ENCODE measurements at places on chromosomes 2 and 18.

- no peak for DNase-seq
These were observed 174.9 kb downstream of the SOX11 start for GRCh38 chr2:5867056-5867455.

- no peak for DNase-seq
These were observed 997.9 kb upstream of the CELF4 start for GRCh38 chr18:38563396-38563980.

GRCh38 chr2:235494716-235495372, 1.0 kb downstream of the AGAP1 start:
- DNase-seq: no peak

- DNase-seq: no peak
These were observed 42.3 kb downstream of the BOLA3 start for GRCh38 chr2:74105413-74105812.

GRCh38 chr2:11305958-11306357, 38.5 kb downstream of the ROCK2 start:
- peak; percentile 69 for DNase-seq

DNA sequence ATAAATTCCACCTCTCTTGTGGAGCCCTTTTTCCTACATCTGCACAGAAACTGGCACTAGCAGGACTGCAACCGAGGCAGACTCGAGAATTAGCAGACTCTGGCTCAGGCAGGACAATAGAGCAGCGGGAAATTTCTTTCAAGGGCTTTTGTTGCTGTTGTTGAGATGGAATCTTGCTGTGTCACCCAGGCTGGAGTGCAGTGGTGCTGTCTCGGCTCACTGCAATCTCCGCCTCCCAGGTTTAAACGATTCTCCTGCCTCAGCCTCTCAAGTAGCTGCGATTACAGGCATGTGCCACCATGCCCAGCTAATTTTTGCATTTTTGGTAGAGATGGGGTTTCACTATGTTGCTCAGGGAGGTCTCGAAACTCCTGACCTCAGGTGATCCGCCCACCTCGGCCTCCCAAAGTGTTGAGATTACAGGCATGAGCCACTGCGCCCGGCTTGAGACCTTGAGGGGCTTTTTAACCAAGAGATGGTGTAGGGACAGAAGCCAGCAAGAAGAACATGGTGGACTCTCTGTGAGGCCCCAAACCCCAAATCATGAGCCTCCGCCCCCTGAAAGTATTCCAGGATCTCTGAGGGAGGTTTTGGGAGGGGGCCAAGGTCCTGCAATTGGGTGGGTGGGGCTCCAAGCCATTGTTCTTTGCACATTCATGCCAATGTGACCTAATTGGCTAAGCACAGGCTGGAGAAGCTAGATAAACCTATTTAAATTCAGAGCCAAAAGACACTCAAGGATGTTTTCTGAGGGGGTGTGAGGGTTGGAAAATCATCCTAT, 68.4 kb upstream of the MSH2 start:
- DNase-seq: no peak

GRCh38 chr2:12979066-12979465, 262.3 kb downstream of the TRIB2 start:
- DNase-seq: no peak

GRCh38 chr18:58505181-58505580, 123.7 kb downstream of the ALPK2 start:
- no peak for DNase-seq

Measured in AG09319 (cell line).